ENCODE measurements at places on chromosomes 3 and 15.

DNA sequence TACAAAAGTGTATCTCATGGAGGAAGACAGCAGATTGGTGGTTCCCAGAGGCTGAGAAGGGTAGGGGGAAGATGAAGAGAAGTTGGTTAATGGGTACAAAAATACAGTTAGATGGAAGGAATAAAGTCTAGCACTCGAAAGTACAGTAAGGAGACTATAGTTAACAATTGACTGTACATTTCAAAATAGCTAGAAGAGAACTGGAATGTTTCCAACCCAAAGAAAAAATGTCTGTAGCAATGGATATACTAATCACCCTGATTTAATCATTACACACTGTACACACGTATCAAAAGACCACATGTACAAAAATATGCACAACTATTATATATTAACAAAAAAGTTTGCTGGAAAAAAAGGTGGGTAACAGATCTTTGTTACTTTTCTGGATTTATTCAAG, 57.3 kb downstream of the THRB start:
- DNase-seq, result no peak

DNA sequence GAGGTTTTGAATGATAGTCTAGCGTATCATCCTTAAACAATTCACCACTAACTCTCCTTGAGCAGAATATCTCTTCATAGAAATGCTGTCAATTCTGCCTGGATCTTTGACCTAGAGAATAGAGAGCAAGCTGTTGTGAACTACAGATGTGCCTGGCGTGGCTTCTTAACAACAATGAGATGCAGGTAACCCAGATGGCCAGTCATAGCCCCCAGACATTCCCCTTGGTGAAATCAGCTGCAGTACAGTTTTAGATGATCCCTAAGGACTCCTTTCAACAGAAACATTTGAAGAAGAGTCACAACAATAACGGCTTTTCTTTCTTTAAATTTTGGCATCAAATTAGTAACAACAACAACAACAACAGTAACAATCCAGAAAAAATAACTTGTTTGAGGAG, 1041.3 kb downstream of the ROBO1 start:
- no peak for DNase-seq

- DNase-seq, result no peak
Observed at GRCh38 chr15:29480278-29480677, 210.7 kb upstream of the NSMCE3 start.

DNA sequence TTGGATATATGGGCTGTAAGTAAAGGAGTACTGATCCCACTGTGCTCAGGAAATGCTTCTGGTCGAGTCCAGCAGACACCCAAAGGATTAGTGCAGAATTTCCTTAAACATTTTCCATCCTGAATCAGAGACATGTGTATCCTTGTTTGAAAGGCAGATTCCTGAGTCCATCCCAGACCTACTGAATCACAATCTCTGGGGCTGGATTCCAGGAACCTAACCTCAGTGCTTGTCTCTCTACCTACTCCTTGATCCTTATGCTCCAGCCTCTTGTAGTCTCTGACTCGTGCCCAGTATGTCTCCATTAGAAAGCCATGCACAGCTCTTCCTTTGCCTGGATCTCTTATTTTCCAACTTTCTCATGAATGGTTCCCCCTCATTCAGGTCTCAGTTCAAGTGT, 585.8 kb downstream of the NLGN1 start:
- DNase-seq, result peak; percentile 85

GRCh38 chr15:61063875-61064320, 165.2 kb downstream of the RORA start:
- DNase-seq, result no peak
